ENCODE measurements at places on chromosomes 16 and 17.

- no peak for DNase-seq
Measured at GRCh38 chr16:75319513-75320411, 68.3 kb upstream of the BCAR1 start.

DNA sequence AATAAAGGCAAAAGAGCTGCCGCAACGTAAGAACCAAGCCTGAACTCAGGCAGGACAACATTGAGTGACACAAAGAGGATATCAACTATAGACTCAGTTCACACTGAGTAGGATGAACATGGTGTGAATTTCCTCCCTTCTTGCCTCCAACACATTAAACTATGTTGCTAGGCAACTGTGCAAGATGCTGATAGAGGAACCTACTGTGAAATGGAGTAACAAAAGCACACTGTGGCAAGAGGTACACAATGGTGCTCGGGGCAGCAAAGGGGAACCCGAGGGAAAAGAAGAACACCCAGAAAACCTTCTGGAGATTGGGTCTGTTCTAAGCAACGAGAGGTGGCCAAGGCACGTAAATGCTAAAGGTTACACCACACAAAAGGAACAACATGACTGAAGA, 34.1 kb downstream of the GRB2 start:
- no peak for DNase-seq

- DNase-seq: no peak
Measured at GRCh38 chr16:83356266-83356665, 451.5 kb upstream of the HSBP1 start.

GRCh38 chr17:6135996-6136395, 65.8 kb downstream of the WSCD1 start:
- no peak for DNase-seq

GRCh38 chr16:87367529-87367928, 16.0 kb downstream of the FBXO31 start:
- DNase-seq: no peak

DNA sequence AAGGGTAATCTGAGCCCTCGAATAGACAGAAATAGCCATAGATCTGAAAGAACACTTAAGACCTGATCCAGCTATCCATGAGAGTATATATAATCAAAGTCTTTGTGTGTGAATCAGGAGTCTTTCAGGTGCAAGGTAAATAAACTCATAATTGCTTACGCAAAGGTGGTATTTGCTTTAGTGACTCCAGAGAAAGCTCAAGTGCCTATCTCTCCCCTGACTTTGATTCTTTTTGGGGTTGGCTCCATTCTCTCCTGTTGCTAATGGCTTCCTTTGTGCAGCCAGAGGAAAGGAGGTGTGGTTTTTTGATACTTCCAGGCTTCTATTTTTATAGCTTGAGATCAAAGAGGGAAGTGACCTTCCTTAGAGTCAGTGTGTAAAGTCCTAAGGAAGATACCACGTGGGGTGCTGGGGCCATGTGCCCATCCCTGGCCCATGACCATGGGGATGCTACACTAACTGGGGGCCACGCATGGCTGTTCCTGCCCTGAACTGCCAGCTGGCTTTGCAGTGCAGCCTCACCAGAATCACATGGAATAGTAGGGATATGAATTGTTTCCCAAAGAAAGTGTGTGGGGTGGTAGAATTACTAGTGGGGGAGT, 45.8 kb downstream of the TENT4B start:
- DNase-seq: no peak

DNA sequence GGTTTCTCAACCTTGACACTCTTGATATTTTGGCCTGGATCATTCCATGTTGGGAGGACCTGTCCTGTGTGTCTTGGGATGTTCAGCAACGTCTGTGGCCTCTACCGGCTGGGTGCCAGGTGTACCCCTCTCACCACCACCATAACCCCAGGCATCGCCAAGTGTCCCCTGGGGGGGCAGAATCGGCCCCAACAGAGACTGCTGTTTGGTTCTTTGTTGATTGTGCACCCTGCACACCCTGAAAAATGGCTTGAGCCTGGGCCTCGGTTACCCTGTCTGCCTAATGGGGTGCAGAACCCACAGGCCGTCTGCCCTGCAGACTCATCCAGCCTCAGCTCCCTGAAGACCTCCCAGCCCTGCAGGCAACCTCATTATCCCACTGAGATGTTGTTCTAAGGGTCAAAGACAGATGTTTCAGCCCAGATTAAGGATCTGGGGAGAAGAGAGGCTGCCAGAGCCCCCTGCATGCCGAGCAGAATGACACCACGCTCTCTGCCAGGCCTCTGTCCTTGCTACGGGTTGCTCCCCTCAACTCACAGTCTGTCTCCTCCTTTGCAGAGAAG, 9.2 kb downstream of the CACNG1 start:
- DNase-seq: no peak

DNA sequence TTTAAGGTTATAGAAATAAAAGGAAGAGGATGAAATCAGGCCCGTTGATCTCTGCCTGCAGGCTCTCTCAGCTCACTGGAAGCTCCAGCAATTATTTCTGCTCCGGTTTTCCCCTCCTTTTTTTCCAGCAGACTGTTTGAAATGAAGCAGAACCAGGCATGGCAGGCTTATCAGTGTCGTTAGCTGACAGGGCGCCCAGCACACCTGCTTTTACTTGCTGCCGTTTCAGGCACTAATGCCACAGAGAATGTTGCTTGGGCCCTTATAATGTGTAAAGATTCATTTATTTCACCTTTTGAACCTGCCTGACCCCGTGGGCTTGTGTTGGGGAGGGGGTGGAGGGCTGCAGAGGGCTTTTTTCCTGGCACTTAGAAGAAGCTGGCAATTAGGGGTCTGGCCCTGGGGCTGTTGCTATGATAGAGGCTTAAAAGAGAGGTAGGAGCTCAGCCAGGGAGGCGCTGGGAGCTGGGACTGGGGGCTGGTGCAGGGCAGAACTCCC, 108.1 kb downstream of the IRX3 start:
- DNase-seq: no peak

- DNase-seq: peak; percentile 62
Measured at GRCh38 chr16:85206472-85207356, 94.4 kb upstream of the CIBAR2 start.

- no peak for DNase-seq
Measured at GRCh38 chr17:4636474-4637100, 4.9 kb downstream of the ALOX15 start.

DNA sequence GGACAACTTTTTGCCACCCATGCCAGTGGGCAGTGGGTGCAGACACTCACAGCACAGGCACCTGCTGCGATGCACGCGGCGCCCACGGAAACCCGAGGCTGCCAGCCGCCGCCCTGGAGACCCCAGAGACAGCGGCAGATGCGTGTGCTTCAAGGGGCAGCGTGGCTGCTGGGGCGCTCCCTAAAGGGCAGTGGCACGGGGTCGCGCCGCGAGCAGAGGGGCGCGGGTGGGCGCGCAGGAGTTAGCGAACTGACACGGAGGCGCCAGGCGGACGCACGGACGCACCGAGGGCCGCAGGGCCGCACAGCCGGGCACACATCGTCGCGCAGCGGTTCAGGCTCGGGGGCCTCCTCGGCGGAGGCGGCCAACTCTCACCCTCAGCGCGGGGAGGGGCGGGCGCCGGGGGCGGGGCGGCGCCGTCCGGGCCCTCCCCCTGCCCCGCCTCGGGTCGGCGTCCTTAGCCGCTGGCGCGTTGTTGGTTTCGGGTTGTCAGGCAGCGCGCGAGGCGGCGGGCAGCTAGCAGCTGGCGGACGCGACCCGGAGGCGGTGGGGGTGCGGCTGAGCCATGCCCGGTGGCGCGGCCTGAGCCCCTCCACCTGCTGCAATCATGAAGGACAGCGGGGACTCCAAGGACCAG, at the start of gene KIF19:
KIF19 (plus strand) TSS at position 484 of the 637 bp plus-strand sequence; CDS start at position 608, 124 bp downstream.
- DNase-seq: peak; percentile 36

- no peak for DNase-seq
Measured at GRCh38 chr17:32993977-32994376, 2.3 kb downstream of the SPACA3 start.

- DNase-seq: no peak
Measured at GRCh38 chr17:27669850-27670249, 38.9 kb downstream of the LGALS9 start.

- DNase-seq: no peak
Measured at GRCh38 chr17:30188211-30188939, 47.1 kb downstream of the SLC6A4 start.

- DNase-seq: no peak
Measured at GRCh38 chr16:86951831-86952598, 365.2 kb downstream of the C16orf95 start.

DNA sequence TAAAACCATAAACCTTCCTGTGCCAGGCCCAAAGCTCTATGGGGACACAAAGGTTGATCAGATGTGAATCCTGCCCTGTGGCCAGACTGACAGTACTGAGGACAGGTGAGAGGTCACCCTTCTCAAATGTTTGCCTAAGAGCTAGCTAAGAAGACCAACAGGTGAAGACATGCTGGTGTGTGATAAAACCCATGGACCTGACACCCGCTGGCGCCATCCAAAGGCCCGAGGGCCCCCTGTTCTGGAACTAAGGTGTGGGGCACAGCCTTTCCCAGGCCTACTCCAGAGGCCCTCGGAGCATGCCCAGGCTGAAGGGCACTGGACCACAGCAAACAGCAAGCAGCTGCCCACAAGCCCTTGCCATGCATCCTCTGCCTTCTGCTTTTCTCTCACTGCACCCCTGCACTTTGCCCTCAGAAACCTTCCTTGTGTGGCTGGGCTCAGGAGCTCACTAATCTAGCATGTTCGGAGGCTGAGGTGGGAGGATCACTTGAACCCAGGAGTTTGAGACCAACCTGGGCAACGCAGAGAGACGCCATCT, 5.2 kb upstream of the CDK3 start:
- DNase-seq: no peak

- peak; percentile 82 for DNase-seq
Measured at GRCh38 chr17:50289991-50290702, 15.9 kb downstream of the TMEM92 start.

DNA sequence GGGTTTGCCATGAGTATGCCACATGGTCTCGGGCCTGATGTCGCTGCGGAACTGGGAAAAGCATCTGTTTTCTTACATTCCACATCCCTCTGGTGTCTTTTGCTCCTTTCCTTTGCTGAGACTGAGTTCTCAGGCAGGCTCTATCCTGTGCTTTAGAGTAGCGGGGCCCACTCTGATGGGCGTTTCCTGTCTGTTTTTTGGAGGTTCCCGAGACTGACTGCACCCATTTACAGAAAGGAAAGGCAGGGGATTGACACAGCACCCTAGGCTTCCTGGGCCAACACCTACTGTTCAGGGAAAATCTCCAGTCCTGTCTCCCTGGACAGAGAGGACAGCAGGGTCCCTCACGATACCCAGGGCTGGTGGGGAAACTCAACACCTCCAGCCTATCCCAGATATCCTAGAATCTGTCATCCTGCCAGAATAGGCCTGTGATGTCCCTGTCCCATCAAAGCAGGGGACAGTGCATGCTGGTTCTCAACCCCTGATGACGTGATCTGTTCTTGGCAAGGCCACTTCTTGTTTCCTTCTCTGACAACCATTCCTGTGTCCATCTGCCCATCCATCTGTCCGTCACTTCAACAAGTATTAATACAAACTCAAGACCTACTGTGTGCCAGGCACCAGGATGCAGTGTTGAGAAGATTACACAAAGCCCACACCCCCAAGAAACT, 42.2 kb downstream of the ACTG1 start:
- DNase-seq: no peak

- DNase-seq: no peak
Measured at GRCh38 chr17:72953621-72954020, 138.9 kb downstream of the SLC39A11 start.

DNA sequence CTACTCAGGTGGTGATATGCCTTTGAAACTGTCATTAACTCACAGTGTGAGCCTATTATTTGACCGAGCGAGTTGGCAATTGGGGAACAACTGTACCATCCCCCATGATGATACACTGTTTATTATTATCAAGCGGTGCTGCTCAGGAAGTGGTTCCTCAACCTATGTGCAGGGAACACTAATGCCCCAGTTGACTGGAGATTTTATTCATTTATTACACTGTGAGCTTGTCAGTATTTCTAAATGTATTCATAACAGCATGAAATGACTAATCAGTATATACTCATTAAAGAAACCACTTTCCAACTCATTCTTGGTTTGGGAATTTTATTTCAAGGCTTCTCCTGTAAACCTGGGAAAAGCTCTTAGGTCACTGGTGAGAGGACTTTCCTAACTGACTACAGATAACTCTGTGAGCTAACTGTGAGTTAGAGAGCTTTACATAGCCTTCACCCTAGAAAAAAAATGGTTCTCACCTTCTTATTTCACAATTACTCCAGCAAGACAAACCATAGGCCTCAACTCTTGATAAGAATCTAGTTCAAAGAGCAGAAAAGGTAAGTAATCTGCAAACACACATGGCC, 42.4 kb downstream of the NXPH3 start:
- DNase-seq: no peak

DNA sequence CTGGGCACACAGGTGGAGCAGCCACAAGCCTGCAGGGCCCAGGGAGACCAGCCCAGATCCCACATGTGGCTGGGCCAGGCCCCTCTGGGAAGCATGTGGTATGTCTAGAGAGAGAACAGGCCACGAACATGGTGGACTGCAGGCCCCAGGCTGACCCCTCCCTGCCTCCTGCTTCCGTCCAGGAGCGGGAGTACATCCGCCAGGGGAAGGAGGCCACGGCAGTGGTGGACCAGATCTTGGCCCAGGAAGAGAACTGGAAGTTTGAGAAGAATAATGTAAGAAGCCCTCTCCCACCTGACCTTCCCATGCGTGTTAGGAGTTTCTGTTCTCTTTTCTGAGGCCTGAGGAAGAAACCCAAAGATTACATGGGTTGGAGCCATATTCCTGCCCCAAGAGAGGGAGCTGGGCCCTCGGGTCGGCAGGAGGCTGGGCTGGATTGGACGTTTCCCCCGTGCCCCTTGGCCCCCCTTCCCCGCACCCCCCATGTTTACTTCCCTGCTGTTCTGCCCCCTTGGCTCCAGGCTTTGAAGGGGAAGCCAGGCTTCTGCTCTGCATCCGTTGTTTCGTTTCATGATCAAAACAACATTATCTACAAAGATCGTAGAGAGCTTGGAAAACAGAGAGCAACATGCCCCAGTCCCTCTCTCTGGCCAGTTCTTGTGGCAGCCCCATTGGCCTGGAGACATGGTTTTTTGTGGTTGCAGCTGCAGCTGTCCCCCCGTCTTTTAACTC, 5.7 kb upstream of the TCAP start:
- DNase-seq: no peak

GRCh38 chr16:65285128-65286048, 163.5 kb upstream of the CDH11 start:
- DNase-seq: no peak
